Muscle of back (tissue), 13 donors: ENCODE measurements at places on chromosomes 7 and 10.
A peak's percentile ranks its signal among the peaks of the same experiment; 100 is the strongest.

DNA sequence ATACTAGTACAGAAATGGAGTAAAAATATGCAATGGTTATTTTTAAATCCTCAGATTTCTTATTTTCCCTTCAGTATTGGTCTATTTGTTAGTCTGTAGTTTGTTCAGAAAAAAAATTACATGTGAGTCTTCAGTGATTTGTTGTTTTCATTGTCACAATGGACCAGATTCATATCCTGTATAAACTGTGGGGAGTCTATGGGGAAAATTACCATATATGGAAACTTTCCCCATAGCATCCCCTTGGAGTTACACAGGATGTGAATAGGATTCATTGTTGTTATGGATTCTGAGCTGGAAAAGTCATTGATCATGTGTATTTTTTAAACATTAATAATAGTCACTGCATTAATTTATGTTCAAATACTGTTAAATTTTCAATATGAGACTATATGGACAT is 72.6 kb downstream of the ST7 start:
- DNase-seq = no peak

GRCh38 chr7:158444501-158445420 is 142.9 kb downstream of the PTPRN2 start:
- DNase-seq = no peak

- DNase-seq = no peak
These were observed 13.3 kb upstream of the TSGA13 start for GRCh38 chr7:130699686-130700085.

- peak; percentile 91 for DNase-seq
These were observed 162.0 kb upstream of the PLXNA4 start for GRCh38 chr7:132738254-132738653.

- peak; percentile 80 for DNase-seq
These were observed 260.3 kb downstream of the SNX13 start for GRCh38 chr7:17680026-17680425.

DNA sequence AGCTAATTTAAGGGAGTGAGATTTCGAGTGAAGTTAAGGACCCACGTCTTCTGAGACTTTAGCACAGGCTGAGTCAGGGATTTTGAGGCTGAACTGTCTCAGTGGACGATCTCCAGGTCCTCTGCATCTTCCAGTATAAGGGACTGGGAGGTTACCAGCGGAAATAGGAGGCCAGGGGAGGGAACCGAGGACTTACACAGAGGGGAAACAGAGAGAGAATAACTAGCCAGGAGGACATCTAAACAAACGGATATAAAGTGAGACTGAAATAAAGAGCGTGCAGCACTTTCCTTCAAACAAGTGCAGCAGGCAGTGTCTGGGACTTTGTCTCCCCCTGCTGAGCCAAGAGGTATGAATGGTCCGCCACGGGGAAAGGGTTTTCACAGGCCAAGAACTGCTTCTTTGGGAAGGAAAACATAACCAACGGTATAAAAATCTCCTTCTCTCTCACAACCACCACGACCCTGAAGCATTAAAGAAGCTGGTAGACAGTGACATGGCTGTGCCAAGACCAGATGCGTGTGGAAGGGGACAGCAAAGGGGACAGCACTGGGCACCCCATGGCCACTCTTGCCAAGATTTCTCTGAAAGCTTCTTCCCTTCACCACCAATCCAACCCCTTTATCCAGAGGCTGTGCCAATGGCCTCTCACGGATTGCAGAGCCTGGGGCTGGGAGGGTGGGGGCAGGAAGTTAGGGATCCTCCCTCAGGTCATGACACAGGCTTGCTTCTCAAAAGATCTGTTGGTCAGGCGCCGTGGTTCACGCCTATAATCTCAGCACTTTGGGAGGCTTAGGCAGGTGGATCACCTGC is 72.0 kb downstream of the SLC37A3 start:
- DNase-seq = peak; percentile 85

DNA sequence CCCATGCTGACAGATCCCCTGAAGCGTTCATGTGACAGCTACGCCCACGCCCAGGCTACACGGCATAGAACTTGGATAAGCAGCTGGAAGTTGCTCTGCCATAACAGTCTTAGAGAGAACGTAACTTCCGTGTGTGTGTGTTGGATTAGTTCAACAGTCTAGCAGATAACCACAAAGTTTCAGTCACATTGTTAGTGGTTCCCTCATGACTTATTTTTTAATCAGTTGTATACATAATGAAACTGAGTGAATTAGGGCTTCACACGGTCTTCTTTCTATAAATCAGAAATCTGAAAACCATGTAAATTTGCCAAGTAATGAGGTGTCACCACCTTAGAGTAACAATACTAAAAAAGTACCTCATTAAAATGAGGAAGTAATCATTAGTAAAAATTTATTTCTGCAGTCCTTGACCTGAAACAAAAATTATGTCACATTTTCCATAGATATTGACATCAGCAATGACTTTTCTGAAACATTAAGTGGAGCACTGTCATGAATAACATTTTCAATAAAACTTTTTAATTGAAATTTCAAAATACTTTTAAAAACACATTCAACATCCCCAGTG is 21.7 kb upstream of the MACC1 start:
- DNase-seq = no peak

DNA sequence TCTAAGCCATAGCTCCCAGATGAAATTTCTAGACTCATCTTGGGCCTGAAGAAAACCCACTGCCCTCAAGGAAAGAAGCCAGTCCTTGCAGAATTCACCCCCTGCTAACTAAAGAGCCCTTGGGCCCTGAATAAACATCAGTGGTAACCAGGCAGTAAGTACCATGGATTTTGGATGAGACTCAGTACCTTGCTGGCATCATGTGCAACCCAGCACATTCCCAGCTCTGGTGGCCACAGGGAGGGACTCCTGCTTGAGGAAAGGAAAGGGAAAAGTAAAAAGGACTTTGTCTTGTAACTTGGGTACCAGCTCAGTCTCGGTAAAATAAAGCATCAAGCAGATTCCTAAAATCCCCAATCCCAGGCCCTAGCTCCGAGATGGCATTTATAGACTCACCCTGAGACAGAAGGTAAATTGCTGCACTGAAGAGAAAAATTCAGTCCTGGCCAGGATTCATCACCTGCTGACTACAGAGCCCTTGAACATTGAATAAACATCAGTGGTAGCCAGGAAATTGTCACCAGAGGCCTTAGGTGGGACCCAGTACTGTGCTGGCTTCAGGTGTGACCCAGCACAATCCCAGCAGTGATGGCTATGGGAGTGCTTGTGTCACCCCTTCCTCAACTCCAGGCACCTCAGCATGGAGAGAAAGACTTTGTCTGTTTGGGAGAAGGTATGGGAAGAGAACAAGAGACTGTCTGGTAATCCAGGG is 31.2 kb upstream of the SFTPD start:
- DNase-seq = no peak

DNA sequence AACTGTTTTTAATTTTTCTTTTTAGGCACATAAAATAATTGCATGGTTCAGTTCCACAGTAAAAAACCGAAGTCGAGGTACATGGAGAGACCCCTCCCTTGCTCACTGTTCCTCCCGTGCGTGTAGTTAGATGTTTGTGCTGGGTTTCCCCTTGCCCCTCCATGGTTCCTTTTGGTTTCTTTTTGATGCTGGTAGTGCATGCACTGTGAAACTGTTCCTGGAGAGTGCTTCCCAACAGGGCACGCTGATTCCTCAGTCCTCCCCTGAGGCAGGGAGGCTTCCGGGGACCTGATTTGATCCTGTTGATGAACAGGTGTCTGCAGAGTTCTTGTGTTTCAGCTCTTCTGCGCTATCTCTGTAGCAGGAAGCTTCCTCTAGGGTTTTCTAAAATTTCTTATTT is 69.5 kb downstream of the ADCY1 start:
- no peak for DNase-seq

DNA sequence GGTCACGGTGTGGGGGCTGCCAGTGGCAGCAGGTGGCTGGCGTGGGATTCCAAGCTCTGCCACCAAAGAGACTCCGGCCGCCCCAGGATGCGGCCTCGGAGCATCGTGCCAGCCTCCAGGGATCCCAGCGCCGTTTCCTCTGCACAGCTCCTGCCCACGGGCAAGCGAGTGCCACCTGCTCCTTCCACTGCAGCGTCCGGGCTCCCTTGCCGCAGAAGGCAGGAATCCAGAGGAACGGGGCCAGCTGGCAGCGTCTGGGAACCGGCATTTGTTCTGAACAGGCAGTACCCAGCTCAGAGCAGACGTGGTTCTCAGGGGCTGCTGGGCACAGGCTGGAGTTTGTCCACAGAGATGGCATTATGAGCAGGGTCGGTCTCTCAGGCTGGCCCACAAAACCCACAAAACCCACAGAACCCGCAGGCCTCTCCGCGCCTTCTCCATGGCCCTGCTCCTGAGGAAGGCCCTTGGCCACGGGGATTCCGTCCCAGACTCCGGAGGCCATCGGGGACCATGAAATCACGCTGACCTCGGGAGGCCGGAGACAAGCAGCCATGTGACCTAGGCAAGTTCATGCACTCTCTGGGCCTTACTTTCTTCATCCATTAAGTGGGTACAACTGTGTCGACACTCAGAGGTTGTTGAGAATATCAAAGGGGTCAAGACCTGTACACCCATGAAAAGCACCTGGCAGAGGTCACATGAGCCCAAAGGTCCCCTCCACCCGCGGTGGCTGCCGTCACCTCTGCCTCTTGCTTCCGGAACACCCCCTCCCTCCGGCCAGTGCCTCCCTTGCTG is 72.1 kb upstream of the TNRC18 start:
- peak; percentile 68 for DNase-seq

DNA sequence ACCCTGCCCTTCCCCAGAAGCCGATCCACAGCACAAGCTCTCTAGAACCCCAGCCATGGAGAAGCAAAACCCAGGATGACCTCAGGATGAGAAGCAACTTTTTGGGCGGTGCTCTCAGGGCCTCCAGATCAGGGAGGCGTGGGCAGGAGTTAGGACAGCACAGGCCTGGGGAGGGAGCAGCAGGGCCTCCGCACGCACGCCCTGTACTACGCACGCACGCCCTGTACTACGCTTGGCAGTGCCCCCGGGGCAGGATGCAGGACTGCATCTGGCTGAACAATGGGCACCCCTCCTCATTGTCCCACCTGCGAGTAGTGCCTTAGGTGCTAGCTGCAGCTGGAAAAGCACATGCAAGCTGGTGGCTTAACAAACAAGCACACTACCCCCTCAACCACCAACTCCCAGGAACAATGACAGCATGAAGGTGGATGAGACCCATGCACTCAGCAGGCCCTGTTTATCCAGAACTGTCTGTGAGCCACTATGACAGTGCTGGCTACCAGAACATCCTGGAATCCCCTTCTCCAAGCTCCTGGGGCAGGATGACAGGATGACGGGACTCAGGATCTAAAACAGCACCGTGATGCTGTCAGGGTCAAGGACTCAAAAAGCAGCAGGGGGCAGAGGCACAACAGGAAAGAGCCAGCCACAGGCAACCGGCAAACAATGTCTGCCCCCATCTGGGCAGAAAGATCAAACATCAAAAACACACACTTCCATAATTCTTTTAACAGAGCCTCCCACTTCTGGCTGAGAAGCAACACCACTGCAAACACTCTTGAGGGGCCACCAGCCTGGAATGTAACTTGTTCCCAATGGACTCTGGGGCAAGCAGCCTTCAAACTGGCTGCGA is 11.8 kb downstream of the PODXL start:
- no peak for DNase-seq

- DNase-seq = no peak
These were observed 54.3 kb upstream of the DUSP5 start for GRCh38 chr10:110443239-110444003.

DNA sequence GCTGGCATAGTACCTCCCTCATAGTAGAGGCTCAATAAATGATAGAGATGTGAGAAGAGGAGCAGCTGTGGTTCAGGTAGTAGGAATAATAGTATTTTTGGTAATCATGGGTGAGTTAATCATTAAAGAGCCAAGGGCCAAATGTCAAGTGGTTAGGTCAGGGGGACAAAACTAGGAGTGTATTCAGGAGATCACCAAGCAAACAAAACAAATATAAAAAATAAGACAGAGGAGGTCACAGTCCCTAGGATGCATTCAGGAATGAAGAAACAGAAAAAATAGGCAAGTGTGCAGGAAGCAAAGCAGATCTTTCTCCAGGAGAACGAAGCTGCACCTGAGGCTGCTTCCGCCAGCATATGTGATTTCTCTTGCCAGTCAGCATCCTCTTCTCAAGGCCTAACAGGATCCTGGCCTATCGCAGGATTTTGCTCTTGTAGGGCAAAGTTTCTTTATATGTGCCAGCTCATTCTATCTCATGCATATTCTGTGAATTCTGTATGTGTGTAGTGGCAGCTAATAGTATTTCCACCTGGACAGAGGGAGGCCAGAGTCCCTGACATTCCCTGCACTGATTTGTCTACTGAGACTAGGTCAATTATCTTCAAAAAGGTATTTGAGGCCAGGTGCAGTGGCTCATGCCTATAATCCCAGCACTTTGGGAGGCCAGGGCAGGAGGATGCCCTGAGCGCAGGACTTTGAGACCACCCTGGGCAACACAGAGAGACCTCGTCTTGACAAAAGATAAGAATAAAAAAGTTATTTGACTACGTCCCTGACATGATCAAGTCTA is 82.7 kb downstream of the AKR1D1 start:
- no peak for DNase-seq

GRCh38 chr7:151798851-151799448 is 78.0 kb downstream of the PRKAG2 start:
- DNase-seq = no peak

DNA sequence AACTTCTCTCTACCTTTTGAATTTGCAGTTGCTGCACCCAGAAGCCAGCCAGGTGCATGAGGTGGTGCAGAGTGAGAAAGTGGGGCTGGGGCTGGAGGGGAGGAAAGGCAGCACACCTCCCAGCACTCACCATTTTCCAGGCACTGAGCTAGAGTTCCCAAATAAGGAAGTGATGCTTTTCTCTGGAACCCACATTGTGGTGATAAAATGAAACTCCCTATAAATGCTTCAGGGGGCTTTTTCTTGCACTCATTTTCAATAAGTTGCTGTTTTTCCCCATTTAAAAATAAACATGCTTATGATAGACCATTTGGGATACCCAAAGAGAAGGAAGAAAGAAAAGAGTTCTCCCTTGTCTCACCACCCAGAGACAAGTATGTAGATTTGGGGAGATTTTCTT is 42.8 kb upstream of the TNS3 start:
- no peak for DNase-seq

DNA sequence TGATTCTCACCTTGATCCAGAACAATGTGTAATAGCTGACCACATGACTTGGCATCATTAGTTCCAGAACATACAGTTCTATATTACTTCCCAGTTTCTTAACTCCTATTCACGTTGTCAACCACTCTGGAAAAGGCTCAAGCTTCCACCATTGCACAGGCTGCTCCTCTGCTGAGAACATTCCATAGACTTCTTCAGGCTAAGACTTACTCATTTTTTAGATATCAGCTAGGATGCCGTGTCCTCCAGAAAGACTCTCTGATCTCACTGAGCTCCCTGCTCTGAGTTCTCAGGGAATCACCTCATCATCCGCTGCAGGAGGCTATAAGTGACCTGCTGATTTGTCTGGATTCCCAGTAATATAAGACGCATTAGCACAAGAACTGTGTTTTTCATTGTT is 73.1 kb downstream of the HTR7 start:
- DNase-seq = no peak
